GM23338 (cell line): ENCODE measurements at places on chromosomes 7 and 10.

DNA sequence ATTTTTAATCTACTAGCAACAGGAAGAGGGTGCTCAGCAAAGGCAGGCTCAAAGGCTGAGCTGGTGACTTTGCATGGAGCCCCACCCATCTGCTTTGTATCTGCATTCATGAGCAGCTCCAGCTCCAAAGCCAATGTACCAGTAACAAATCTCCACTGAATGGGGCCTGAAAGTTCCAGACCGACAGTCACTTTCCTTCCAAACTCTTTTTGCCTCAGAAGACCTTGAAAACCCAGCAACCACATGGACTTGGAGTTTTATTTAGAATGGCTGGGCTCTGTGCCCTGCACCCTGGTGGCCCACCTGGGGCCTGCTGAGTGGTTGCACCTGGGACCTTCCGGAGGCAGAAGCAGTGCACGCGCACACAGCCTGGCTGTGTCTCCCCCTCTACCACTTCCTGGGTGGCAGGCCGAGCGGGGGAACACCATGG is 195.0 kb upstream of the PLXNA4 start:
- DNase-seq = peak; percentile 21

DNA sequence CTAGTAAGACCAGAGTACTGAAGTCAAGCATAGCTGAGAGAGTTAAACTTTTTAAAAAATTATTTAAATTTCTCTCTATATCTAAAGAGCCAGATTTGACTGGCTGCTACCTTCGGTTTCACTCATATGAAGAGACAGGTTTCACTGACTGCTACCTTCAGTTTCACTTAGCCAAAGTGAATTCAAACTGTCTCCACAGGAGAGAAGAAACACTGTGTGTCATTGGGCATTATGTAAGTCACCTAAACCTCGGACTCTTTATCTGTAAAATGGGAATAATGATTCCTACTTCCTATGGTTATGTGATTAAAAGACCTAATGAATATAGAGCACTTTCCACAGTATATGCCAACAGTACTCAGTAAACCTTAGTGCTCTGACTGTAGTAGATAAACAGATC is 41.6 kb upstream of the MET start:
- DNase-seq = no peak

GRCh38 chr7:135514856-135515255 is 5.0 kb upstream of the CNOT4 start:
- DNase-seq = no peak

DNA sequence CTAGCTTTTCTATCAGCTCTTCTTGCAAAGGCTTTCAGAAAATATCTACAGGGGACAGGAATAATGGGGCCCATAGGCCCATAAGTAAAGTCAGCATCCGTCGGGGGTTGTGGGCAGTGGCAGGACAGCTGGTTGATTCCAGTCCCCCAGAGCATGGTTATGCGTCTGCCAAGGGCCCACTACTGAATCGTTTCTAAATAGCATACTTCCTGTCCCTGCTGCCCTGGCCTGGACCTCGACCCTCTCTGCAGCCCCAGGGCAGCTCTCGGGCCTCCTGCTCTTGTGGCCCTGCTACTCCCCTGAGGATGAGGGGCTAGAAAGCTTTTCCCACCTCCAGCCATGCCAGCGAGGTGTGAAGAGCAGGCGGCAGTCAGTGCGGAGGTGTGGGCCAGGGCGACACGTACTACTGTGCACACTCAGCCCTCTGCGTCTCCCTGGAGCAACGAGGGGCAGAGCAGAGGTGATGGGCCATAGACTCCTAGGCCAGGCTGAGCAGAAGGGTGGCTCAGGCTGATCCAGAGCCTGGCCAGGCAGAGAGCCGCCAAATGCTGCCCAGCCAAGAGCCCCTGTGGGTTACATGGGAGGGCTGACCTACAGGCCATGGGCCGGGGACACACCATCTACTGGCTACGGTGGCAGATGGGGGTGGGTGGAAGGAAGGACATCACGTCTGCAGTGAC is 4.7 kb upstream of the OPN4 start:
- no peak for DNase-seq

DNA sequence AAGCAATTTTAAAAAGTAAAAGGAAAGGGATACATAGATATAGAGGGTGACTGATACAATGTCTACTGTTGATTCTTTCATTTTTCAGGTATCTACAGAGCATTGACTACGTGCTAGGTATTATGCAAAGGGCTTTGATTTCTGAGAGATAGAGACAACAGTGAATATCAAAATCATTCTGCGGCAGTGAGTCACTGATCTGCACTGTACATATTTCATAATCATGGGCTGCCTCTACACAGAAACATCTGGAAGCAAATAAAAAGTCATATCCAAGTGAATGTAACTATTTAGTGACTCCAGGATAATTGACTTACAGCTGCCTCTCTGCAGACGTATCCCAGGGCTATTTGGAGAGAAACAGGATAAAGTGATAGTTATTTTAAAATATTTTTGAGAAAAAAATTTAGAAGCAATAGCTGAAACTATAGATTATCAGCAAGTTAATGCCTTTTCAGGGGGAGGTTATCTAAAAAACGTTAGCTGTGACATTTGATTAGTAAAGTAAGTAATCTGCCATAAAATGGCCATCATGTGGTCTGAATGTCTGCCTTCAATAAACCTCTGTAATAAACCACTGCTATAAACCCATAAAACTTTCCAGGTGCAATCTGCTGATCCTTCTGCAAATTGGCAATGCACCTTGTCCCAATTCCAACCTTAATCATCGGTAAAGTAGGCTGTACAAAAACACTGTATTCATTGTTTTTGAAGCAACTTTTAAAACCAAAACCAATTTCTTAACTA is 43.7 kb downstream of the CPXM2 start:
- no peak for DNase-seq
